ENCODE measurements at places on chromosomes 11 and 22.

GRCh38 chr11:105829084-105829483 is 193.0 kb downstream of the MSANTD4 start:
- no peak for DNase-seq

- DNase-seq, result no peak
These were observed 24.5 kb downstream of the MCHR1 start for GRCh38 chr22:40703736-40704135.

- no peak for DNase-seq
These were observed 42.9 kb downstream of the IGF2 start for GRCh38 chr11:2096011-2096918.

- no peak for DNase-seq
These were observed 94.7 kb downstream of the NECTIN1 start for GRCh38 chr11:119634301-119634700.

DNA sequence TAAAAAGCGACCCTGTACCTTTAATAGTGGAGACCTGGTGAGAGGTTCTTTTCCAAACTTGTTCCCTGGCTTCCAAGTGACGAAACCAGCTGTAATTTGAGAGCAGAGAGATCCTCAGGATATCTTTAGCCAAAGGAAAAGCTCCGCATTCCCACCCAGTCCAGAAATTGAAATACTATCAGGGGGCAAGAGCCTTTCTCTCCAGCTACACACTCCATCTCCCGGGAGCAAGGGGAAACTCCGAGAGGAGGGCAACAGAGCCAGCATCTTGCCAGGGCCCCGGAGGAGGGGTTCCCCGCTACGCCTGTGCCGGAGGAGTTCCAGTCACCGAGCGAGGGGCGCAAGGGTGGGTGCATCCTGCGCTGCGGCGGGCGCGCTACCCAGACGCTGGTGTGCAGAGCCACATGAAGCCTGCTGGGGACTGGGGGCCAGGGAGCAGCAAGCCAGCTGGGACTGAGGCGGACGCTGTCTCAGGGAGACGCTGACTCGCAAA is at the start of gene FIBIN:
Gene FIBIN, plus strand, starts transcription at position 148 of the 493 bp plus-strand sequence. CDS start 415 bp downstream, outside the sequence.
- DNase-seq, result no peak

- DNase-seq, result no peak
These were observed 271.9 kb downstream of the RAB38 start for GRCh38 chr11:87903345-87903744.

GRCh38 chr11:134559602-134559962 is 147.5 kb upstream of the B3GAT1 start:
- DNase-seq, result no peak

DNA sequence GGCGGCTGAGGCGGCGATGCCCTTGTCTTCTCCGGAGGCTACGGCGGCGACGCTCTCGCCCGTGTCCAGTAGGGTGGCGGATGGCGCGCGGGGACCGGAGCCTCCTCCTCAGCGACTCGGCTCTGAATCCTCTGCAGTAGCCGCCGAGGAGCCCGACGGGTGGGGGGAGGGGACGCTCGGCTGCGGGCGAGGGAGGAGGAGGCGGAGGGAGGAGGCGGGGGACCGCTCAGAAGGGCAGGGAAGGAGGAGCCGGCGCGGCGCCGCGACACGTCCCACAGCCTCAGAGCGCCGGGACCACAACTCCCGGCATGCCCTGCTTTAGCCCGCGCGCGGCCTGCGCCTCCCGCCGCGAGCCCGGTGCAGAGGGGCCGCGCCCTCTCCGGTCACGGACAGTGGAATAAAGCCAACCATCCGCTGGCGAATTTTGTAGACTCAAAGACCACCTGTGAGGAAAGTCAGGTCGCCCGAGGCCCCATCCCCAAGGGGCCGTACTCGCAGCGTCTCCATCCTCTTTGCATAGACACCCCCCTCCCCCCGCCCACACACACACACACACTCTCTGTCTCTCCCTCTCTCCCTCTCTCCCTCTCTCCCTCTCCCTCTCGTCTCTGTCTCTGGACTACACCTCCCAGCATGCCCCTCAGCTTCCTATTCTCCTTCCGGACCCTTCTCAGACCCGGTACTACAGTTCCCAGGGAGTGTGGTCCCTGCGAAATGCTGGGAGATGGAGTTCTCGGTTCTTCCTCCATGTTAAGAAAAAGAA is at the start of gene FAM168A:
Gene FAM168A, minus strand, starts transcription at position 157 of the 763 bp plus-strand sequence. CDS start 129,638 bp downstream, outside the sequence.
- DNase-seq, result peak; percentile 82

GRCh38 chr11:97703851-97704250 is 1314.0 kb downstream of the JRKL start:
- no peak for DNase-seq

GRCh38 chr11:120305286-120305685 is 19.8 kb upstream of the TLCD5 start:
- DNase-seq, result no peak

DNA sequence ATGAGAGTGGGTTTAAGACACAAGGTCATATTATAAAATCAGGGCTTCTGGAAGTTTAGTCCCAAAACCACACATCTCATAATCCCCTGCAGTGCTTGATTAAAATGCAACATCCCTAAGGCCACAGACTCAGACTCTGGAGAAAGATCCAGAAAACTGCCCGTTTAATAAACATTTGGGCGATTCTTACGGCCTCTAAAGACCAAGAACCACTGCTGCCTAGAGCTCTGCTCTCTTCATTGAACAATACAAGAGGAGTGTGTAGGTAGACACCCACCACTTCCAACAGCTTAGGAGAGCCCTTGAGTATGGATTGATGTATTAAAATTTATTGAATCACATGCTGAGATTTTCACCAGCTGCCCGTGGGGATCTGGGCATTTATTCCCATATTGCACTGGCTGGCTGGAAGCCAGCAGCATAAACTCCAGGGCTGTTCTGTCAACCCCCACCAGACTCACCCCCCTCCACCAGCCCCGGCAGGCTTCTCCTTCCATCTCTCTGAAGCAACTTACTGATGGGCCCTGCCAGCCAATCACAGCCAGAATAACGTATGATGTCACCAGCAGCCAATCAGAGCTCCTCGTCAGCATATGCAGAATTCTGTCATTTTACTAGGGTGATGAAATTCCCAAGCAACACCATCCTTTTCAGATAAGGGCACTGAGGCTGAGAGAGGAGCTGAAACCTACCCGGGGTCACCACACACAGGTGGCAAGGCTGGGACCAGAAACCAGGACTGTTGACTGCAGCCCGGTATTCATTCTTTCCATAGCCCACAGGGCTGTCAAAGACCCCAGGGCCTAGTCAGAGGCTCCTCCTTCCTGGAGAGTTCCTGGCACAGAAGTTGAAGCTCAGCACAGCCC is 749 bp upstream of the BEST1 start:
- DNase-seq, result peak; percentile 78

GRCh38 chr11:119206511-119207414 is 624 bp downstream of the CBL start:
- no peak for DNase-seq

- DNase-seq, result no peak
These were observed 16.8 kb upstream of the TEF start for GRCh38 chr22:41364955-41365354.

- no peak for DNase-seq
These were observed 31.4 kb downstream of the POU2AF1 start for GRCh38 chr11:111347723-111348115.

DNA sequence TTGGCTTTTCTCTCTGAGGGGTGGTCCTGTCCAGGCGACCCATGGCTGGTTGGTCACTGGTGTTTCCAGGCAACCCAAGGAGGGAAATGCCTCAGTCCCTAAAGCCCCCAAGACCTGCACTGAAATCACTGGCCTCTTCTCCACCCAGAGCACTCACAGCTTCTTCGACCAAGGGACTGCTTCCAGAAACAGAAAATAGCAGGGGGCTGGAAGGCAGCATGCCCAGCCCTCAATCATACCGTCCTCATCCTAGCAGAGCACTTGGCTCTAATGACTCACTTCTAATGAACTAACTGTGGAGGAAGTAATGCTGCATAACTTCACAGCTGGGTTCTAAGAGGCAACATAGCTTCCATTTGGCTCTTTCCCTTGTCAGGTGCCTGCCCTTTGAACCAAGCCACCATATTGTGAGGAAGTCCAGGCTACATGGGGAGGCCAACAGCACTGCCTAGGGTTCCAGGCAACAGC is 27.6 kb downstream of the DKK3 start:
- no peak for DNase-seq

DNA sequence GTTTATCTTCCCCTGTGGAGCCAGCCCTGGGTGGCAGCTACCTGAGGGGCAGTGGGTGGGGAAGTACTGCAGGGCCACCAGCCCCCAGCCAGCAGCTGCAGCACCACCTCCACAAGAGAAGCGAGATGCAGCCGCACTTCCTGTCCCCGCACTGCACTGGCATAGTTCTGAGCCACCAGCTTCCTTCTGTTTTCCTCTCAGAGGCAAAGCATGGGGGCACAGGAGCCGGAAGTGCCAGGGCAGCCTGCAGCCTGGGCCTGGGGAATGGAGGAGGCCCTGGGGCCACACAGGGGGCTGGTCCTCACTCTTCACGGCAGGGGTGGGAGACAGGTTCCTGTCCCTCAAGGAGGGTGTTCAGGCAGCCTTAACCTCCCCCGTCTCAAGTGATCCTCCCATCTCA is 11.9 kb upstream of the SH3BP1 start:
- no peak for DNase-seq

All from NCI-H1436 treated with DMSO at 0.1 percent for 48 hours (cell line).